ENCODE measurements at places on chromosomes 3 and 15.

- DNase-seq: no peak
These were observed 38.3 kb downstream of the PIK3CA start for GRCh38 chr3:179186426-179186825.

- DNase-seq: no peak
These were observed 75.0 kb downstream of the TRIM69 start for GRCh38 chr15:44811337-44811736.

DNA sequence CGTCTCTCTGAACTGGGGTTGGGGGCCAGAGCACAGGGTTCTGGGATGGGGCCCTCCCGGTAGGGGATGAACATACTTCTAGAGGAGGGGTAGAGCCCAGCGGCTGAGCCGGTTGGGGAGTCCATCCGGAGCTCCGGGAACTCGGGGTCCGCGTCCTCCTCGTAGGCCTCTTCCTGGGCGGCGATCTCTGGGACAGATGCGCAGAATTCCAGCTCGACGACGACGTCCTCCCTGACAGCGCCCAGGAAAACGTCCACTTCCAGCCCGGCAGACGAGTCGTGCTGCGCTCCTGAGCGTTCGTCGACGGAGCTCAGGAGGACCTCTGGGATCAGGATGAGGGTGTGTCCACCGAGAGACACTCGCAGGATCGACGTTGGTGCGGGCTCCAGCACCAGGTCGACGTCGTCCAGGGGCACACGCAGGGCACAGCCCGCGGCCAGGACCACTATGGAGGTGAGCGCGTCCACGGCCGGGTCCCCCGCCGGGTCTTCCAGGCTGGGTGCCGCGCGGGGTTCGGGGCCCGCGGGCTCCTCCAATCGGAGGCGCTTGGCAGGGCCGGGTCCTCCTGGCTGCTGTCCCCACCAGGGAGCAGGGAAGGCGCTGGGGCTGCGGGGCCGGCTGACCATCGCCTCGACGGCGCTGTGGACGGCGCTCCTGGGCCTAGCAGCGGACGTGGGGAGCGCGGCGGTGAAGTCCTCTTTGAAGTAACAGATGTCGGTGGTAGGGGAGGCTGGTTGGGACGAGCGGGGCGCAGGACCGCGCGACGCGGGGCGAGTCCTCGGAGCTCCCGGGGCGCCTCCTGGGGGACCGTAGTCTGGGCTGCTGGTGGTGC, 474 bp downstream of the PRR23B start:
- DNase-seq: no peak

DNA sequence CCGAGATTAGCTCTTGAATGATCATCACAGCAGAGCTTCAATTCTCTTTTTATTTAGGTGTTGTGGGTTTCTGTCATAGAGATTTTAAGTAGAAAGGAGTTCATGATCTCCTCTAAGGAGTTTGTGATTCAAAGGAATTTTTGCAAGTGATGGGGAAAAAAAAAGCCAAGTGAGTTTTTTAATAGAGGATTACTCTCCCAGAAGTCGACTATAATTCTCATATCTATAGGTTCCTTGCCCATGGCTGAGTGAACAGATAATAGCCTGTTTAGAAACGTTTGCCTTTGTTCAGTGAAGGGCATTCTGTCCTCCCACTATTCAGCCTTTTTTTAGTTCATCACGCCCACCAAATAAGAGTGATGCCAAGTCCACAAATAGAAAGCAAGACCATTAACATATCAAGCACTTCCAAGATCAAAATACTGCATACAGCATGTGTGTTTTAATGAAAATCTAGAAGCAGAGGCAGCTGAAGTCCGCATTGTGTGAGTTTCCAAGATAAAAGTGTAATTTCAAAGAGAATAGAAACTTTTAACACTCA, 398.4 kb upstream of the CNTN3 start:
- DNase-seq: no peak

DNA sequence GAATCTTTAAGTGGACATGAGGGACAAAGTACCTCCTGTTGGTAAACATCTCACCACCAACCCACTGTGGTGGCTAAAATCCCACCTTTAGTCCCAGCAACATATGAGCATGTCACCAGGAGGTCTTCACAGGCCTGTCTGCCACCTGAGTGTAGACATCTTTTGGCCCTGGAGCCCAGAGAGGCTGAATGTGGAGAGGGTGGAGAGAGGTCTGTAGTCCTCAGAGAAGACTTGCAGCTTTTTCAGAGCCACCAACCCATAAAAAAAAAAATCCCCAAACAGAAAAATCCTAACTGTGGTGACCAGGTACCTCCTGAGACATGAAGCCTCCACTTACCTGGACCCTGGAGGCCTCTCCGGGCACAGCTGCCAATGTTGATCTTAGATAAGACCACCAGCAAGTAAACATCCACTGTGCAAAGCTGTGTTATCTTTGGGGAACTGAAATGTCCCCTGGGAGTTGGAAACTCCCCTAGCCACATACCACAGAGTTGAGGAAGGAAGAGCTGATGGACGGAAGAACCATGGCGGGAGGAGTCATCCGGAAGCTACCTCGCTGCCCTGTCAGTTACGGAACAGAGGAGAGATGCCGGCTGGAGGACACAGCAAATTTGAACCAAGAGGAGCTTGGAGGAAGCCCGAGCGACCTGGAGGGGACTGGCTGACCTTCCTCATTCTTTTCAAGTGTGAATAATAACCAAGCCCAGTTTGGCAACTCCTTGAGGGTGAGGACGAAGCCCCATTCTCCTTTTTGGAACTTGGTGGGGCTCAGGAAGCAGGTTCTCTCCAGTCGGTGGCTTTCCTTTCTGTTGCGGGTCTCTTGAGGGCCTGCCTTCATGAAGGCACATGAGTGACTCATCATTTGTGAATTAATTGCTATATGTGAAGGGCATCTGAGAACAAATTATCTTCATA, at the start of gene GHRL:
Gene GHRL (minus strand): TSS at position 443 of the 915 bp plus-strand sequence. CDS start 2,767 bp downstream, outside the sequence.
- DNase-seq: no peak

DNA sequence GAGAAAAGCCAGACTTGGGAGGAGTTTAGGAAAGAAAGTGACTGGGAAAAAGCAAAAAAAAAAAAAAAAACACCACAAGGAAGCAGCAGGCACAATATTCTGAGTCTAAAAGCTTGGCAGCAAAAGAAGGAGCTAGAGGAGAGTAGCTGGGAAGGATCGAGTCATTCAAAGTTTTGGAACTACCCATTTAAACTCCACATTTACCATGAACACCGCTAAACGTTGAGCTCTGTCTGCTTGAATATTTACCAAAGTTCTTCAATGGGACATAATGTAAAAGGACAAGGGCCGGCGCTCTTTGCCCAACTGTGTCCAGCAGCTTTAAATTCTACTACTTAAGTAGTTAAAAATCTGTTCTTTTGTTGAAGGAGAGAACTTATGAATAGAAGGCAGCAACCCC, 481.9 kb downstream of the FOXP1 start:
- DNase-seq: no peak

DNA sequence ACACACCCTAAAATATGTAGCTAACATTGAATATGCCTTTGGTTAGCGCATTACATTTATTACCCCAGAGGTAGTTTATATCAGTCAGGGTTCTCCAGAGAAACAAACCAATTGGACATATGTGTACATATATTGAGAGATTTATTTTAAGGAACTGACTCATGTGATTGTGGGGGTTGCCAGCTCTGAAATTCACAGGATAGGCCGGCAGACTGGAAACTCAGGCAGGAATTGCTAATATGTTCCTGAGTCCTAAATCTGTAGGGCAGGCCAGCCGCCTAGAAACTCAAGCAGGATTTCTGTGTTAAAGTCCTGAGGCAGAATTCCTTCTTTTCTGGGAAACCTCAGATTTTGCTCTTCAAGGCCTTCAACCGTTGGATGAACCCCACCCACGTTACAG, 189.7 kb downstream of the CDIN1 start:
- DNase-seq: no peak

- DNase-seq: no peak
These were observed 271.6 kb upstream of the ZPLD1 start for GRCh38 chr3:102163039-102163817.

- no peak for DNase-seq
These were observed 21.7 kb downstream of the RARRES1 start for GRCh38 chr3:158710601-158711000.

- DNase-seq: peak; percentile 64
These were observed at the start of gene ABHD14A for GRCh38 chr3:51974963-51975851. Gene ABHD14A (plus strand): TSS chr3:51975064. CDS start chr3:51975136, 72 bp downstream.

DNA sequence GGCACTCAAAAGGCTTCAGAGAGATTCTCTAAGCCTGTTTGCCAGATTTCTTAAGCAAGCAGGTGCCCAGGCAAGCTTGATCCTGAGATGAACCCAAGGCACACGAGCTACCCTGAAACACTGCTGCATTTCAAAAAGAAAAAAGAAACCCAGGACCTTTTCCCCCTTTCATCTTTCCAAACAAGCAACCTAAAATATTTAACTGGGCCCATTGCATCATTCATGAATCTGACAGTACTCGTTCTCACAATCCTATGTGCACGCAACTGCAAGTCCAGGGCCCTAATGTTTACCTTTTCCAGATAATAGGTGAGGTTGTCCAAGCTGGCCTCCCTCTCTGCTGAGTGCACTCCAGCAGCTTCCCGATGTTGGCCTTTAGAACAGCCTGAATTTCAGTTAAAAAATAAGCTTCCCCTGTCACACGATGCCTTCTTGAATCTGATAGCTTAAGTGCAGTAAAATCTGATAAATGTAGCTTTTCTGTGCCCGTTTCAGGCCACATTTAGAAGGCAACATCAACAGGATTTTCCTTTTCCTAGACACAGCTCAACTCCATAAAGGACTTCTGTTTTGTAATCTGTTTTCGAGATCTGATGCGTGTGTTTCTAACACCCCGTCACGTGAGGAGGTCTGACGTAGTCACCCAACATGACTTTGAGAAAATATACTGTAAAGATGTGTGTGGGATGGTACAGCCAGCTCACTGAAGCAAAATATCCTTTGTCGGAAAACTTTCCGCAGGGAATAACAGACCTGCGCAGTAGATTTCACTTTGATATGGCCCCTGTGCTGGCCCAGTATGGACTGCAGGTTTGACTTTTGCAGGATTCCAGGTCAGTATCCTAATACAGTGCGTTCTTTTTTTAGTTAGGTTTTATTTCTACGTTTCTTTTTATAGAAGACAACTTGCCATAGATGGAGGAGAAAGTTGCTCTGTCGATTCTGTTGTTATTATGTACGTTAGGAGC, 55.1 kb upstream of the RASA2 start:
- DNase-seq: no peak

- DNase-seq: no peak
These were observed 180.1 kb downstream of the RORA start for GRCh38 chr15:61049028-61049427.

DNA sequence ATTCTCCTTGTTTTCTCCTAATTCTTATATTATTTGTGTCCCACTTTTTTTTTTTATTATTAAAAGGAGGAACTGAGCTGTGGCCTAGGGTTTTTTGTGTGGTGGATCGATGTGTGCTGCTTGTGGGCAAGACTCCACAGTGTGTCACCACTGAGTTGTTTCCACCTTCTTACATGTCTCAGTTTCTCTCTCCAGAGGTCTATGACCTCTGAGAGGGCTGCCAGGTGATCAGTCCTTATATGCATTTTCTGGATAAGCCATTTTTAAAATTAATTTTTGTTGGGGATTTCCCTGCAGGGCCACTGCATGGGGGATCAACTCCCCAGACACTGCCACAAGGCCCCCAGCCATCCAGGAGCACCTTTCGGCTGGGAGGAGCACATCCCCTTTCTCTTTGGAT, 27.8 kb downstream of the IQCF6 start:
- no peak for DNase-seq

GRCh38 chr3:173397161-173398110, at the start of gene NLGN1:
Gene NLGN1 (plus strand): TSS chr3:173397744.
- DNase-seq: peak; percentile 71

DNA sequence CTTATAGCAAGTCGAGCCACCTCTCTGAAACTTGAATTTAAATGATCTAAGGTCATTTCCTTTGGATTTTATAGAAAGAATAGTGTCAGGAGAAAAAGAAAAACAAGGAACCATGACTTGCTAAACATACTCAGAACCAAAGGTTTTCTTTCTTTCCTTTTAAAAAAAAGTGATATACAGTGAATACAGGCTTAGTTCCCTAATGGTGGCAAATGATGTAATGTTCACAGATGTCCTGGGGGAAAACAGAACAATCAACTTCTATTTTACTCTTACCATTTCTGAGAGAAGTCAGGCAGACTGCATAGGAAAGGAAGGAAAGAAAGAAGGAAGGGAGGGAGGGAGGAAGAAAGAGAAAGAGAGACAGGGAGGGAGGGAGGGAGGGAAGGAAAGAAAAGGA, 56.5 kb downstream of the ST6GAL1 start:
- no peak for DNase-seq

GRCh38 chr3:195903950-195904290, 4.4 kb downstream of the TNK2 start:
- no peak for DNase-seq

GRCh38 chr3:195746346-195746745, 25.6 kb downstream of the MUC20 start:
- DNase-seq: no peak

GRCh38 chr3:72636969-72637597, 211.2 kb downstream of the SHQ1 start:
- DNase-seq: no peak

- DNase-seq: no peak
These were observed 99.8 kb downstream of the NSUN3 start for GRCh38 chr3:94162700-94163099.

DNA sequence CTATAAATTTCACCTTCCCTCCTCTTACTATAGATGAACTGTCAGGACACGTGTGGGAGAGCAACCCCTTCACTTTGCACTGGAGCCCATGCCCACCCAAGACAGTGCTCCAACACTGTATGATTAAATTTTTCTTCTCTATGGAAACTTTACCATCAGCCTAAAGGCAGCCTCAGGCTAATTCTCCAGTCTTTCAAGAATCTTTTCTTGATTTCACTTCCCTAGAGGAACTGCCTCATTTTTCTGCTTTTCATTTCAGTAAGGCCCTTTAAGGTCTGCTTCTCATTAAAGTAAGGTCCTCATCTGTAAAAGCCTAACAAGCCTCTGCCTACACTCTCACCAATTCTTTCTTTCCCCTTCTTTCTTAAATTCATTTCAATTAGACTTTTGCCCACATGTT, 137.3 kb downstream of the KCNMB2 start:
- no peak for DNase-seq

DNA sequence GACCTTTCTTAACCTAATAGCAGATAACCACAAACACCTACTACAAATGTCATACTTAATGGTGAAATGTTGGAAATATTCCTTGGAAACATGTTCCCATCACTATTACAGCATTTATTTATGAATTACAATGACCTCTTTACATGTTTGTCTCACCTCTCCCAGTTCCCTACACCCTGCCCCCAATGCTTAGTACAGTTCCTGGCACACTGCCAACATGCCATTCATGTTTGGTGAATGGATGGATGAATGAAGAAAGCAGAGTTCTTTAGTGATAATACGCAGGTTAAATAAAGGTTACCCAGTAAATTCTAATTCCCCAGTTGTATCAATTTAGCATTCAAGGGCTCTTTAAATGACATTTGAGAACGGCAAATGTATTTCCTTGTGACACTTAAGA, 259.9 kb upstream of the ATP11B start:
- no peak for DNase-seq

DNA sequence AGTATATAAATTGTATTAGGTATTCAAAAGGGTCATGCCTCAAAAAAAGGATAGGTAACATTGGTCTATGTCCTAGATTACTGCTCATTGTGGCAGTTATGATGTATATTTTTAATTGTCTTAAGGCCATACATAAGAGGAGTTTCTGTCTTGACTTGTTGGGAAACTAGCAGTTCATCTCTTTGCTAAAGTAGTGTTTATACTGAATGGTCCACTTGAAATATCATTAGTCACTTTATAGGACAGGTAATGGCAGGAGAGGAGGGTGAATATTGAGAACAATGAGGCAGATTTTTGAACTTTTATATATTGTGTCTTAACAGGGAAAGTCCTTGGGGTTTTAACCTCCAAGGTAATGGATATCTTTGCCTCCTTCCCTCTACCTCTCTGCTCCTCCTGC, 58.4 kb downstream of the TP63 start:
- DNase-seq: no peak

GRCh38 chr3:128794067-128794768, 68.2 kb downstream of the RAB7A start:
- no peak for DNase-seq
